ENCODE measurements at places on chromosomes 6 and 20.

DNA sequence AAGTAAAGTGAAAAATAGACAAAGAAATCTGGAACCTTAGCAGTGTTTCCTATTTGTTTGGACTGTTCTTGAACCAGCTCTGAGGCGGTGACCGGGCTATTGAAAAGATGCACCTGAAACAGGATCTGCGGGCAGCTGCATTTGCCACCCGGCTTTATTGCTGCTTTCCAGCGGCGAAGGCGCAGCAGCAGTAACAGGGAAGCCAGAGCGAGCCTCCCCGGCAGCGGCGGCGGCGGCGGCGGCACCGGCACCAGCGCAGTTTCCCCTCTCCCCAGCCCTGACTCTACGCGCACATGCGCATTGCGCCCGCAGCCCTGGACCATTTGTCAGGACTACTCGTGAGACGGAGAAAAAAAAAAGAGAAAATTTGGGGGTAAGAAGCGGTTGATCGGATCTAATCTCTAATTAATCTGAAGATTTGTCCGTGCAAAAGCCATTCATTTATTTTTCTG, at the start of gene L3MBTL3:
TSS of gene L3MBTL3 (plus strand) at position 290 of the 452 bp plus-strand sequence. CDS start 24,119 bp downstream, outside the sequence.
- peak; percentile 67 for DNase-seq

DNA sequence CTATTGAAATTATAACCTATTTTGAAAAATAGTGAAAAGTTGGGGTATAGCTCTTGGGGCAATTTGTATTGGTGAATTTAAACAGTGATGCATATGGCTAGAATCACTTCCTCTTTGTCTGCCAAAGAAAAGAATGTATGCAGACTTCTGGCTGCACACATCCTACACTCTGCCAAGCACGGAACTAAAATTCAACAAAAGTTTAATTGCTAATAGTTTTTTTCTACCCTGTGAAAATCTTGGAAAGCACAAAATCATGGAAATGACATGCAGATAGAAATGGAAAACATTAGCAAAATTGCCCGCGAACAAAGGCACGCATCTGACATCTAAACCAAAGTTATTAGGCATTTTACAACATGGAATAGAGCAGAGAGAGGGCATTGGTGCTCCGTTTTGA, 106.4 kb upstream of the PDE10A start:
- DNase-seq: no peak

- DNase-seq: peak; percentile 64
Observed at GRCh38 chr6:30915591-30915946, 1.5 kb downstream of the VARS2 start.

- no peak for DNase-seq
Observed at GRCh38 chr20:47654370-47654769, 130.9 kb downstream of the SULF2 start.

DNA sequence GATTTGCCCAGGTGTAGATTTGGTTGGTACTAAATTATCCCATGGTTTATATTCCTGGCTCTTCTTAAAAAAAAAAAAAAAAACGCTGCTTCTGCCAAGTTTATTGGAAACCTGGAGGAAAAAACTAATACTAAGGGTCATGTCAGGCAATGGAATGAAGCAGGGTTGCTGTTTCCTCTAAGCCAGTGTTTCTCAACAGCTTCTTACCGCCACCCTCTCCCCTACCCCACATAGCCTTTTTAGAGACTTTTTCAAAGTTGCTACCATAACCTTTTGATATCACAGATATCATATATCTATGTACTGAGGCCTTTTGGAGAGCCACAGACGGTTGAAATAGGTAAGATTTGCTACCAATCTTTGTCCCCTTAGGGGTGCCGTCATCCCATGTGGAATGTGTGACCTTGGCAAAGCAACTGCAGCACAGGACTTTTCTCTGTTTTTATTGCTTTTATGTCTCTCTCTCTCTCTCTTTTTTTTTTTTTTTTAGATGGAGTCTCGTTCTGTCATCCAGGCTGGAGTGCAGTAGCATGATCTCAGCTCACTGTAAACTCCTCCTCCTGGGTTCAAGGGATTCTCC, 35.0 kb downstream of the SYTL3 start:
- DNase-seq: no peak

- no peak for DNase-seq
Observed at GRCh38 chr6:166636934-166637333, 9.9 kb upstream of the RPS6KA2 start.

- no peak for DNase-seq
Observed at GRCh38 chr6:82145926-82146452, 101.6 kb downstream of the IBTK start.

Data from GM12891 (cell line).